ENCODE measurements at places on chromosomes 4 and X.
A peak's percentile ranks its signal among the peaks of the same experiment; 100 is the strongest.

DNA sequence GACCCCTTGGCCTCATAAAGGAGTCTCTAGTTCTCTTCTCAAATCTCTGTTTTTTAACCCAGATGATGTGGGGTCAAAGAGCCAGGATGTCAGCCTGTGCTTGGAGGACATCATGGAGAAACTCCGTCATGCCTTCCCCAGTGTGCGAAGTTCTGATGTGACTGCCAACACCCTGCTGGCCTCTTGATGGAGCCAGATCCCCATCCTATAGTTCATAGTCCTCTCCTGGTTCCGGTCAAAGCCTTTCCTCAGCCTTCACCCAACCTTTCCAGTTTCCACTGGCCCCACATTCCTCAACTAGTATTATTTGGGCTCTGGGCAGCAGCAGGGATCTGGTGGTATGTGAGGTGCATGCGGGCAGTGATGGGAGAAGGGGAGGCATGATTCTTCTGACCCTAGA, 30.7 kb downstream of the TAF7L start:
- no peak for DNase-seq

- no peak for DNase-seq
Observed at GRCh38 chrX:78119521-78120227, 15.6 kb downstream of the PGK1 start.

- DNase-seq = no peak
Observed at GRCh38 chr4:41427306-41427882, 110.6 kb upstream of the LIMCH1 start.

DNA sequence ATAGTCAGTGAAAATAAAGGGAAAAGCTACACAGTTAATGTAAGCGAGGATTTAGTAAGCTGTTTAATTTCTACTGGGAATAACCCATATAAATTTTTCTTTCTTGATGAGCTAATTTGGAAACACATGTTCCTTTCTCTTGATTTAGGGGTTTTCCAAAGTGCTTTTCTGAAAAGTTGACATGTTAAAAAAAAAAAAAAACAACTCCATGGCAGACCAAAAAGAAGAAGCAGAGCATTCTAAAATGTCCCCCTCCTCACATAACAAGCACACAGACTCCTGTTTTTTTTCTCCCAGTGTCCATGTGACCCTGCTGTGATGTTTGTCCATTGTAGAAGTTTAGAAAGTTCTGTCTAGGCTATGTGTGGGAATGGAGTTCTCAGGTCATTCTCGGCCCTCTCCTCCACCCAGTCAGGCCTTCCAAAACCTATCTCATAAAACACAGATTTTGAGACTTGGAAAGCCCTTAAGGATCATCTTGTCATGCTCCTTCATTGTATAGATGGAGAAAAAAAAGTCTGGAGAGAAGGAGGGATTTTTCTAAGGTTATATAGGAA, 792 bp downstream of the CLIC2 start:
- no peak for DNase-seq

GRCh38 chrX:128781506-128781905, 729.3 kb upstream of the ACTRT1 start:
- no peak for DNase-seq

- no peak for DNase-seq
Observed at GRCh38 chr4:95106408-95106928, 348.7 kb downstream of the BMPR1B start.

GRCh38 chr4:153904011-153904410, 115.1 kb upstream of the SFRP2 start:
- no peak for DNase-seq

GRCh38 chr4:183182873-183183725, 84.0 kb downstream of the WWC2 start:
- no peak for DNase-seq

GRCh38 chrX:30230395-30230794, at the start of gene MAGEB3:
Gene MAGEB3, plus strand, starts transcription at chrX:30230657. Its CDS starts 5,268 bp downstream, at chrX:30235925.
- DNase-seq = no peak

GRCh38 chr4:8296491-8296890, 26.9 kb downstream of the HTRA3 start:
- no peak for DNase-seq

- no peak for DNase-seq
Observed at GRCh38 chrX:17521871-17522693, 147.1 kb downstream of the NHS start.

DNA sequence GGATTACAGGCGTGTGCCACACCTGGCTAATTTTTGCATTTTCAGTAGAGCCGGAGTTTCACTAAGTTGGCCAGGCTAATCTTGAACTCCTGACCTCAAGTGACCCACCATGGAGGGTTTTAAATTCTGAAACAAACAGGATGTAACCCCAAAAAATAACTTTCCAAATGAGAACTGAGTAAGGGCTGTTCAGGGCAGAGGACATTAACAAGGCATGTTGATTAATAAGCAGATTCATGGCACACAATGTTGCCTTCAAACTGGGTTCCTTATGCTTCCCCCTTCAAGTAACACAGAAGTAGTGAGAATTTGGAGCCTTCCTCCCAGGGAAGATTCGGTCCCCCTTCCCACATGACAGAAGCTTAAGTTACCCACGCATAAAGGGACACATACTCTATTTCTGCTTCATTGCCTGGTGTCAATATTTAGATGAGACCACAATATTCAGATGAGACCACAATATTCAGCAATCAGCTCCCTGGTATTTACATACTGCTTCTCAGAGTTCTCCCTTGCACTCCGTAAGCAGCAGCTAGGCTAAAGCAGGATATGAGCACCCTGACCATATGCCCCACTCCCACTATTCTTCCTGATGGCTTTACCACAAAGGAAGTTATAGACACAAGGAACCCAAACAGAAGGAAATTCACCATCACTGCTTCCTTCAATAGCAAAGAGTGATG, 21.4 kb downstream of the GRSF1 start:
- no peak for DNase-seq

DNA sequence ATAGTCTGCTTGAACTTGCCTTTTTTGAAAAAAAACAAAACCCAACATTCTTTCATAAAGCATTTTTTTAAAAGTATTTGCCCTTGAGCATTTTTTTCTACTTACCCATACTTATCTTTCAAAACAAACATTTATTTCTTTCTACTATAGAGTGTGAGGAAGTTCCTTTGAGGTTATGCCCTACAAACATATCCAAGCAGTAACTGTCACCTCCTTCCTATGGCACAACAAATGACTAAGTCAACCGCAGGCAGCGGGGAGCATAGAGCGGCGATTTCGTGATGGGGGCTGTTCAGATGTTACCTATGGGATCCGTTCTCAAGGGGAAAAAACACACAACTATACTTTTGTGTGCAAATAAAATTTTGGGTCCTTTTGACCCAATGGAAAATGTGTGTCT, 19.4 kb downstream of the SPRY1 start:
- no peak for DNase-seq

DNA sequence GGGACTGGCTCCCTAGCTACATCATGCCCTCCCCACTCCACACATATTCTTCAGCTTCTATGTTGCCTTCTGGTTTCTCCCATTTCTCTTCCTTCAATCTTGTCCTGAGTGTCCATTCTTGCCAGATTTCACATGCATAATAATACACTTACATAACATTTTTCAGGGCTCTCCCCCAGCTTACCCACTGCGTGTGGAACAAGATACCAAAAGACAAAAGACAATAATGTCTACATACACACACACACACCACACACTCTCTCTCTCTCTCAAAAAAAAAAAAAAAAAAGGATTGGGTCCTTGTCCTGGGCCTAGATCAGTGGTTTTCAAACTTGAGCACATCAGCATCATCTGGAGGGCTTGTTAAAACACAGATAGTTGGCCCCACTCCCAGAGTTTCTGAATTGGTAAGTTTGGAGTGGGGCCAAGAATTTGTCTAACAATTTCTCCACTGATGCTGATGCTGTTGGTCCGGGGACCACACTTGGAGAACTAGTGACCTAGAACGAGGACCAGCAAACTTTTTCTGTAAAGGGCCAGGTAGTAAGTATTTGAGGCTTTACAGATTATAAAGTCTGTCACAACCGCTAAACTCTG, 6.5 kb upstream of the SMARCA1 start:
- DNase-seq = no peak

- DNase-seq = no peak
Observed at GRCh38 chr4:41334182-41334581, 77.5 kb downstream of the UCHL1 start.

DNA sequence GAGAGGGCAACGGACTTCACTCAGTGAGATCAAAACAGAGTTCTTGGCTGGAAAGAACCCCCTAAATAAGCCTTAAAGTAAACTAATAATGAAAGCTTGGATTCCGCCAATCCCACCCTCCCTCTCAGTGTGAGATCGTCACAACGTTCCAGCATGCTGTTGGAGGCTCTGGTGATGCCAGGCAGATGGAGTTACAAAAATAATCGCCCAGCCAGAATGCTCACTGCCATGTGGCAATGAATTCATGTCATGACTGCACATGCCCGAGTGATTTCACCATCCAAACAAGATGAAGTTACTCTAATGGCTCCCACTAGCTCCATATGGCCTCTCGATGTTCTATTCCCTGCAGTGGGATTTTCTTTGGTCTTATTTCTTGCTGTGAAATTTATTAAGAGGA, 248.0 kb downstream of the SPATA18 start:
- DNase-seq = no peak

DNA sequence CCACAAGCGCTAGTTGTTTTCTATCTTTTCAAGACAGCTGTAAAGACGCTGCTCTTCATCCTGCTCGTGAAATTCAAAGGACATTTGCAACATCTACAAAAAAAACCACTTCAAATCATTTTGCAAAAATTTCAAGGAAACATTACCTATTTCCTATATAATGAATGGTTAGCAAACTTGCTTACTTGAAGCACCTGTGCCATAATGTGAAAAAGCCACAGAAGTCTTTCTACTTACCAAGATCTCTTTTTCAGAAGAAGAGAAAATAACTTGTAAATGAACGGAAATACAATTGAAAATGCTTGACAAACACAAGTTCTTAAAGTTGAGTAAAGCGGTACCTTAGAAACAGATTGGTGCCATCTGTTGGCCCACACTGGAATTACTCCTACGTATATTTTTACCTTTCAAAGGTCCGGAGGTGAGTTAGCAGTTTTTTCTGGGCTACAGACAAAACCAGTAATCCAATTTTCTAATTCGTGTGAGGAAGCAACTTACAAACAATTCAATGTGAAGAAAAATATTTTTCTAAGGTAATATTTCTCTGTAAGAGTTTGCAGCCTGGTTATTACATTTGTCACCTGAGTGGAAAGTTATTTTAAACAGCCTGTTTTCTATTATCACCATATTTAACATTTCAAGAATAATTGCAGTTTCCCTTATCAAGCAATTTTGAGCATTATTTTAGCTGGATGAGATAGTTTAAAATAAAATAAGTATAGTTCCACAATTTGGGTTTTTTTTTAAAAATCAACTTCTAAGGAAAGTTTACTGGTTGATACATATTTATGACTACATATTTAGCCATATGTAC, at the start of gene TLR6:
TSS of gene TLR6 (minus strand) at position 294 of the 814 bp plus-strand sequence. CDS start 27,344 bp downstream, outside the sequence.
- DNase-seq = peak; percentile 52

DNA sequence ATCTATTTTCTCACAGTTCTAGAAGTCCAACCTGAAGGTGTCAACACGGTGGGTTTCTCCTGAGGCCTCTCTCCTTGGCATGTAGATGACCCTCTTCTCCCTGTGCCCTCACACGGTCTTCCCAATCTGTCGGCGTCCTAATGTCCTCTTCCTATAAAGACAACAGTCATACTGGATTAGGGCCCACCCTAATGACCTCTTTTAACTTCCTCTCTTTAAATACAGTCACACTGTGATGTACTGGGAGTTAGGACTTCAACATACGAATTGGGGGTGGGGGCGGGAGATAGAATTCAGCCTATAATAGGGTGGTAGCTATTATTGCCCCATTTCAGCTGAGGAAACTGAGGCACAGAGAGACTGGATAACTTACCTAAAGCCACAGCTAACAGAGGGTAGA, 70.2 kb downstream of the SMIM20 start:
- no peak for DNase-seq

GRCh38 chr4:99202536-99202935, 16.5 kb downstream of the ADH6 start:
- DNase-seq = no peak

GRCh38 chr4:173130687-173131086, 37.9 kb upstream of the GALNT7 start:
- no peak for DNase-seq

DNA sequence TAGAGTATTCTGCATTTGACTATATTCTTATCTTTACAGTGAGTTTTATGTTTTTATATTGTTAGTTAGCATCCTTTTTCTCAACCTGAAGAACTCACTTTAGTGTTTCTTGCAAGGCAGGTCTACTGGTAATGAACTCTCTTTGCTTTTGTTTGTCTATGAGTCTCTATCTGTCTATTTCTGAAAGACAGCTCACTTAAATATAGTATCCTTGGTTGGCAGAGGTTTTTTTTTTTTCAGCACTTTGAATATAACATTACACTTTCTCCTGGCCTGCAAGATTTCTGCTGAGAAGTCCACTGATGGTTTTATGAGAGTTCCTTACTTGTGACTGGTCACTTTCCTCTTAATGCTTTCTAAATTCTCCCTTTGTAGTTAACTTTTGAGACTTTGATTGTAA, 32.8 kb upstream of the C4orf54 start:
- no peak for DNase-seq

GRCh38 chrX:155577682-155578081, 35.1 kb downstream of the TMLHE start:
- DNase-seq = no peak

DNA sequence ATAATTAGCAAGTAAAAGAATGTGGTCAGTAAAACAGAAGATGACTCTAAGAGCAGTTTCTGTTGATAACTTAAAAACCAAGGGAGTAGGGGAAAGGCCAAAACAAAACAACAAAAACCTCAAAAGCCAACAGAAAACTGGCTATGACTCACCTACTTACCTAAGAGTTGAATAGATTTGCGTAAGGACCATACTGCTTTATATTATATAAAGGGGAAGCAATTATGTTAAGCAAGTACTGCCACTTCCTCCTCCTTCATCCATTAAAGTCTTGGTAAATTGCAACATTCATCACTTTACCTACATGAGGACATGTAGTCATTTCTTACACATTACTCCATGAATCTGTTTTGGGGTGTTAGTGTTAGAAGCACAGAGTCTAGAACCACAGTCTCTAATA, 85.9 kb upstream of the FAM47A start:
- no peak for DNase-seq

DNA sequence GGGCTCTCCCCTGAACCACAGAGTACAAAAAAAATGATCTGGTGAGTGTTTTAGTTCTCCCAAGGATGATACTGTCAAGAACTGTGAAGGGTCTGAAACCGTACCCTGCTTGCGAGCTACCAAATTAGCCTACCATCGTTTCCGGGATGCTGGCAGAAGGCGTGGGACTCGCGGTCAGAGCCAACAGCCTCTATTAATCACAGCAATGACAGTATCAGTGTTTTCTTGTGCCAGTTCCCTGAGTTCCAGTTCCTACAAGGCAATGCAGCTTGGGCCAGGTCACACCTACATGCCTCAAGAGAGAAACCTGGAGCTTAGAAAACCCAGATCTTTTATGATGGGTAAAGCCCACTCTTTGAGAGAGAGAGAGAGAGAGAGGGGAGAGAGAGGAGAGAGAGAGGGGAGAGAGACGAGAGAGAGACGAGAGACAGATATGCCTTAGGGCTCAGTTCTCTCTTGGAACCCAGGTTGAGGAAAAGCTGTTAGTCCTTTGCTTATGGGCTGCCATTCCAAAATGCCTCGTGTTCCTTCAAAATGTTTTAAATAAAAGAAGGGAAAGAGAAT, 327.8 kb downstream of the ARHGAP10 start:
- no peak for DNase-seq
